ENCODE measurements at places on chromosomes 16 and 17. TPM values are rescaled to one million over a fixed set of nuclear protein-coding genes. Genes with fewer than 3 reads are reported as not detected.

DNA sequence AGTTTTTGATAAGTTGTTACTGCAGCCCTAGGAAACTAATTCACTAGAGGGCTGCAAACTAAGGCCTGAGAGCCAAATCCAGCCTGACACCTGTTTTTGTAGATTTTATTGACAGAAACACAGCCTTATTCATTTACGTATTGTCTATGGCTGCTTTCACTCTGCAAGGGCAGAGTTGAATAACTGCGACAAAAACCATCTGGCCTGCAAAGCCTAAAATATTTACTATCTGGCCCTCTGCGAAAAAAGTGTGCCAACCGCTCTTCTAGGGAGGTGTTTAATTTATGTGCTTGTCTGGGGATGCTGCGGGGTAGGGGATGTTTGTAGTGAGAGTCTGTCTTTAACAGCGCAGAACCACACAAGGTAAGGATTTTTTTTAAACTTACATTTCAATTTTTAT is 165.0 kb upstream of the RBFOX1 start:
- no peak for DNase-seq

- no peak for DNase-seq
Measured at GRCh38 chr17:21019976-21020586, 22.7 kb downstream of the USP22 start.

ORAI3 gene
- total RNA-seq, result 25.8 TPM

CFAP52 gene
- total RNA-seq, result not detected

PDE6G gene
- total RNA-seq, result 47.8 TPM

DNA sequence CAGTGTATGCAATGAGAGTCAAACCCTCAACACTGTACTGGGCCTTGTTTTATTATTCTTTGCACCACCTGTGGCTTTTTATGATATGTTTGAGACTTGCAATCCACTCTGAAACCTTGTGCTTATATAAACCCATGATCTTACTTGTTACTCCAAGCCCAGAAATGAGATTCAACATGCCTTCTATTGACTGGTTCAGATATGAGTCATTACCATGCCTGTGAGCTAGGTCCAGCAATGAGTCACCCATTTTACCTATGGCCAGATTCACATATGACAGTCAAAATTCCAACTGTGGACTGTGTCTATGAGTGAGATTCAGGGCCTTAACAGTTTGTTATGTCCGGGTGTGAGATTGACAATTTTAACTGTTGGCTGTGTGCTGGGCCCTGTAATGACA is 1846.1 kb downstream of the TP53TG3F start:
- no peak for DNase-seq

GRCh38 chr16:22117609-22118008 is 25.3 kb downstream of the VWA3A start:
- no peak for DNase-seq

- DNase-seq, result no peak
Measured at GRCh38 chr17:36111068-36111490, 7.5 kb downstream of the CCL4 start.

DNA sequence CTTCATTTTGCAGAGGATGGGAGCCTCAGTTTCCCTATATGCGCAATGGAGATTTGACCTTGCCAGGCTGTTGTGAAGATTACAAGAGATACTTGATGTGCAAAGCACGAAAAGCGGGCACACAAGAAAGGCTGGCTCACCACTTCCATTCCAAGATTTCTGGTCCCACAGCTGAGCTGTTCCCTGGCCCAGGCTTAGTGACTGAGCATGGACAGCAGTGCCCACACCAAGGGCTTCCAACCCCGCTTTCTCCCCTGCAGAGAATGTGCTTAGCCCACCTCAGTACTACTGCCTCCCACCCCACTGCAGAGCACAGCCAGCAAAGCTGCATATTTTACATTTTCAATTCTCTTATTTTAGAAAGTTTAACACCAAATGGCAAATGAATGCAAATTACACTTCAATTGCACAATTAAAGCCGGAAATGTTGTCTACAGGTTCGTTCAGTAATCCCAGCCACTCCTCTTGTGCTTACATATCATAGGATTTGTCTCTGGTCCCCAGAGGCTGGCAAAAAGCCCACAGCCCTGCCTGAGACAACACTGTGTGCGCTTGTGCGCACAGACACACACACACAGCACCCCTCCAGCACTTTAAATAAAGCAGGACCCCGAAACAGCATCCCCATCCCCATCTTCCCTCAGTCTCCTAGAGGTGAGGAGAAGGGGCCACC is 51.8 kb downstream of the VAC14 start:
- no peak for DNase-seq

GRCh38 chr16:83676086-83676485 is 131.7 kb upstream of the HSBP1 start:
- DNase-seq, result no peak

DNA sequence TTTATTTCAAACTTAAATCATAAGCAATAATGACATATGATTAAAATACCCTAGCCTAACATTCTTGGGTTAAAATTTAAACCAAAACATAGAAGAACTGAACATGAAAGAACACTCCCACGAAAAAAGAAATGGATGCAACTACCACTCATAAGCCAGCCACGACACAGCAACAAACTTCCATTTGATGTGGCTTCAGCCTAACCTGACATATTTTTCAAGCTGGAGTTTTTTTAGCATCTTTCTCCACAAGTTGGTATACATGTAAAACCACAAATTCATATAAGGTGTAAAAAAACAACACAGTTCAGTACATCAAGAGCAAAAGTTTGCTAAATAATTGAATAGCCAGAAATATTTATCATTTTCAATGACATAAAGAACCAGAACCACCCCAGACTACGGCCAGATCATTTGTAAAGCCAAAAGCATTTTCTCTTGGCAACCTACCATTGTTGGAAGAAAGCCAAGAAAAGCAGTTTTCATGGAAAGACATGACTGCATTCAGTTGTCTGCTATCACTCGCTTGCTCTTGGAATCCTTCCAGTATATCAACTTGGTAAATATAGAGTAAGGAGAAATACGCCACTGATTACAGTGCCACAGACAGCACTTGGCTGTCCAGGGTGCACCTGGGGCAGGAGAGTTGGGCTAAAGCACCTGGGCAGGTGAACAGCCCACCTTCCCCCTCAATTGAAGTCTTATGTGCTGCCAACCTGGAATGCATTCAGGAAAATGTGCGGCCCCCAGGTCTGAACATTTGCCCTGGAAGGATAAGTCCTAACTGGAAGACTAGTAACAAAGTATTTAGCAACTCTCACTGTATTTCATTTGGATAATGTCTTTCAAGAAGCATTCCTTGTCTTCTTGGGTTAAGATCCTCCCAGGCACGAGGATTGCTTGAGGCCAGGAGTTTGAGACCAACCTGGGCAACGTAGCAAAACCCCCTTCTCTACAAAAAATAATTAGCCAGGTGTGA is 60.5 kb downstream of the CREBBP start:
- no peak for DNase-seq

GRCh38 chr17:72576289-72576759 is 455.5 kb downstream of the SOX9 start:
- DNase-seq, result no peak

- no peak for DNase-seq
Measured at GRCh38 chr17:9811537-9811936, 10.3 kb downstream of the GSG1L2 start.

DNA sequence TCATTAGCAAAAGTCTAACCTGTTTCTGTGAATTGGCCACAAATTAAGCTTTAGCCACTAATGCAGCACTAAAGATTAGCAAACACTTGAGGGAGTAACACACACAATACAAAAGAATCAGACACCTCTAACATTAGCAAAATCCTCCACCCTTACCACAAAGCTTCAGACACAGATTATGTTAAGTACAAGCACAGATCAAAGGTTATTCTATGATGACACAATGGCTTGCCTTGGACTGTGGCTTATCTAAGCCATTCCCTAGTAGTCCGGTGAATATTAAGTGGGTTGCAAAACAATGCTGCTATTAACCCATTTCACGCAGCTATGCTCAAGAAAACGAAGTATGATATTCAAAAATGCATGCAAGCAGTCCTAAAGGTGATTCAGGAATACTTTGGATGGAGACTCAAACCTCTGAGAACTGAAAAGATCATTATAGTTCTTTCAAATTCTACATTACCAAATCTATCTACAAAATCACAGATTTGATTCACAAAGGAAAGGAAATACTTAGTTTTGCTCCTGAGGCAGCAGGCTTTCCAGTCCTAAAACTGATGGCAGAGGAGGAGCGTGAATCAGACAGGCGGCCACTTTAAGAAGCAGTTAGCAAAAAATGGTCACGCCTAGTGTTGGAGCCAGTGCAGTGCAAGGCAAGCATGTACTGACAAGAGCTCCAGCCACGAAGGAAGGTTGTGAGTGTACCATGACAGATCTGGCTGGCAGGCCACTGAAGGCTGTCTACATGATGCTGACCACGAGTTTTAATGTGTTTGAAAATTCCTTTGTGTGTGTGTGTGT is 67.2 kb downstream of the PARN start:
- no peak for DNase-seq

KRTAP1-5 gene
- total RNA-seq, result not detected

ELMO3 gene
- 9.4 TPM for total RNA-seq

GRCh38 chr17:74963656-74964055 is 8.9 kb downstream of the HID1 start:
- DNase-seq, result no peak

DNA sequence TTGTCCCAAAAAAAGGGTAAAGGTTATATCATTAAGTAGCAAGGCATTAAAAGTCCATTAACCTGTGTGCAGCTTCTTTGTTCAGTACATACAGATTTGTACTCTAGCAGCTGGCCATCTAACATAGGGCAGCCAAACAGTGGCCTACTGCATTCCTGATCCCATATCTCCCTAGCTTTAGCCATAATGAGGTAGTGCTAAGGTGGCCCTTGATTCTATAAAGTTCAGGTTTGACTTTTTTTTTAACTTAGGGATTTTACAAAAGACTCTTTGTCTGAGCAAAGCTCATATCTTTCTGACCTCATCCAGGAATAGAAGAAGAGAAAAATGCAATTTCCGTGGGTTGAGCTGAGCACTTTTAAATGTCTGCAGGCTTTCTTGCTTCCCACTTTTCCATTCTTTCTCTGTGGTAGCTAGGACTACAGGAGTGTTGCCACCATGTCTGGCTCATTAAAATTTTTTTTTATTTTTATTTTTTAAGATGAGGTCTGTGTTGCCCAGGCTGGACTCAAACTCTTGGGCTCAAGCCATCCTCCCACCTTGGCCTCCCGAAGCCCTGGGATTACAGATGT is 19.5 kb upstream of the CDC6 start:
- DNase-seq, result no peak

ALOX15B gene
- total RNA-seq, result not detected

- DNase-seq, result no peak
Measured at GRCh38 chr16:1877804-1878203, 5.8 kb upstream of the MEIOB start.

- DNase-seq, result no peak
Measured at GRCh38 chr16:24991349-24991748, 23.8 kb downstream of the ARHGAP17 start.

VMO1 gene
- total RNA-seq, result not detected

SOX9 gene
- total RNA-seq, result not detected

DNA sequence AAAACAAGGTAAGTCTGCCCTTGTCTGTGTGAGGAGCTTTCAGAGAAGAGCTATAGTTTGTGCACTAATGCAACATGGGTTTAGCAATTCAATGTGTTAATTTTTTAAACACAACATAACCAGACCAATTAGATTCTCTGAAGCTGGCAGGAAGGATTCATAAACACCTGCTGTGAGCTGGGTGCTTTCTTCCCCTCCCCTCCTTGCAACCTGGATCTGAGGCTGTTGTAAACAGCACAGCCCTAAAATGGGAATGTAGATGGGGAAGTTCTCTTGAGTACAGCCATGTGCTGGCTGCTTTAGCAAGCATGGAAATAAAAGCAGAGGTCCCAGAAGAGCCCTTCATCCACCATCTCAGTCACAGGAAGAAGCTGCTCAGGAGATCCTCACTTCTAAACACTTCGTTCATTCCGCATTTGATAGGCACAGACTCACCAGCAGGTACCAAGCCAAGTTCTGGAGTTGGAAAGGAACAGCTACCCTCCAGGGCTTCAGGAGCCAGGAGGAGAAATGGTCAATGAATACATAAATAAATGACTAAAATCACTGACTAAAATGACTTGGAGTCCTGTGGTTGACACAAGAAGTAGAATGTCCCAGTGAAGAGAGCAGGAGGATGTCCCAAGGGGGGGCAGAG is 21.7 kb downstream of the AXIN2 start:
- no peak for DNase-seq

NPIPB9 gene
- 2.8 TPM for total RNA-seq

TP53TG3B gene
- total RNA-seq, result not detected

CACNA1H gene
- 2.0 TPM for total RNA-seq

GRCh38 chr17:30782206-30782605 is 42.3 kb downstream of the CRLF3 start:
- DNase-seq, result no peak

DNA sequence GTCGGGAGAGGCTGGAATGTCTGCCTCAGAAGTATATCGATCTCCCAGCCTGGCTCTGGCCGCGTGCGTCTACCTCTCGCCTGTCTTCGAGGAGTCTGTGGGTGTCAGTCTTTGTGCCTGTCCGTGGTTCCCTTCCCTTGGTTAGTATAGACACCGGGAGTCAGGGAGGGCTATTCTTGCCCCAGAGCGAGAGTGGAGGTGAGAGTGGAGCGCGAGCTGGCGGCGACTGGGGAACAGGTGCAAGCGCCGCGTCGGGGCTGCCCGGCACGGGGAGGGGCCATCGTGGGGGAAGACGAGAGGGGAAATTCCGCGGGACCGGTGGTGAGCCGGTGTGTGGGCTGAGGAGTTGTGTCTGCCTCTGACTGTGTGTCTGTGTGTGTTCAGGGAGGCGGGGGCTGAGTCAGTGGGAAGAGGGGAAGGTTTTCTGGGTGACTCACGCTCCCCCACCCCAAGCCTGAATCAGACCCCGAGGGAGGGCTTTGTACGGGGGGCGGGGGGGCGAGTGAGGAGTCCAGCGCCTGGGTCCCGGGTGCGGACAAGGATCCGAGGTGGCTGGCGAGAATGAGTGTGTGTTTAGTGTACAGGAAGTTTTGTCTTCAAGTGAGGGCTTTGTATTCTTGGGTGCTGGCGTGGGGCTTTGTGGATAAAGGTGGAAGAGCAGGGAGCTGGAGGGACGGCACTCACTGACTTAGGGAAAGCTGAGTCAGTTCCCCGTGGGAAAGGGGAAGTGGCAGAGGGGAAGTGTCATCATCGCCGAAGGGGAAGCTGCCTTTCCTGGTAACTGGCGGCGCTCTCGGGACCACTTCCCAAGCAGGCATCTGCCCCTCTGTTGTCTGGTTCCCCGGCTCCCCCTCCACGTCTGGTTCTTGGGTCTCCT is 8.6 kb downstream of the KDM6B start:
- peak; percentile 80 for DNase-seq

GRCh38 chr17:45426561-45426960 is 6.1 kb downstream of the ARHGAP27 start:
- no peak for DNase-seq

Data from activated naive CD8-positive, alpha-beta T cell treated with anti-CD3 and anti-CD28 coated beads, Interleukin-2, amount 10 ng/mL, durations not matched to agents 7 days and 5 days (primary cell).